ENCODE measurements at places on chromosomes 6 and 20.

DNA sequence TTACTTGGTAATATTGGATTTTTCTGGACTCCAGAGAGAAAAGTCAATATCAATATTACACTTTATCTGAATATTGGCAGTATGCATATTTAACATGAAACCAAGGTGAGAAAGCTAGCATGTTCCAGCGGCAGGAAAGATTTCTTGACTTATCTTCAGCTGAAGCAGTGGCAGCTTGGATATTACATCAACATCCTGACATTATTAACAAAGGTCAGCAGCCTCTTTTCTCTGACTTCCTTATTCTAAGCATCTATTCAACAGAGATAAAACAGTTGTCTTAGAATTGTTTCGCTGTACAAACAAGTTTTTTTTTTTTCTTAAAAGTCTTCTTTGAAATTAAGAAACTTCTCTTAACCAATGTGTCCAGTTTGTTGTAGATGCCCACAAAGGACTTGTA, 11.8 kb downstream of the DCBLD1 start:
- DNase-seq: no peak

DNA sequence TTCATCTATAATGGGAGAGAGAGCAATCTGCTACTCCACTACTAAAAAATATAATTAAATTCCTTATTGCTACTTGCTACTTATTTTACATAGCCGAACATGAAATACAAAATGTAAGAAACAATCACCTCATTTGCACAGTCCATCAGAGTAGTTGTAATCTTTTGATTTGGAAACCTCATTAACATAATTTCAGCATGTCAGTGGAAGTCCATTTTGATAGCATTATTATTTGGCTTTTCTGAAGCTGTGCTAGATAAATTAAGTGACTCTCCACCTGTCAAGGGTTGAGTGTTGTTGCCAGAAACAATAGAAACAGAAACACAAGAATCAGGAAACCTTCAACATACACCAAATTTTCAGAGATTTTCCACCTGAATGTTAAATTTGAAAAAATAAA, 250.0 kb downstream of the RFPL4B start:
- no peak for DNase-seq

DNA sequence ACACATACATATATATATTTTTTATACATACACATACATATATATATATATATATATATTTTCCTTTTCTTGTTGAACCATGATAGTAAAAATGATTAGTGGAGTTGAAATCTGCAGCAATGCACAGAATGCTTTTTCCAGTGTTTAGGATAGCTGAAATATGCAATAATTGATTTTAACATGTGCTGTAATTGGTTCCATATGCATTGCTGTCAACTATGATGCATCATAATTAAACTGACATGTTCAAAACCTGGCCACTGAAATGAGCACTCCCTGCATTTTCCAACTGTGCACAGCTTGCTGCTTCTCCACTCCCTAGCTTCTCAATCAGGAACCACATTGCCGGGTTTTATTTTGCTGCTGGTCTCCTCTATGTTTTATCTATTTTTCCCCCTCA, 358.3 kb downstream of the PAX1 start:
- DNase-seq: no peak

DNA sequence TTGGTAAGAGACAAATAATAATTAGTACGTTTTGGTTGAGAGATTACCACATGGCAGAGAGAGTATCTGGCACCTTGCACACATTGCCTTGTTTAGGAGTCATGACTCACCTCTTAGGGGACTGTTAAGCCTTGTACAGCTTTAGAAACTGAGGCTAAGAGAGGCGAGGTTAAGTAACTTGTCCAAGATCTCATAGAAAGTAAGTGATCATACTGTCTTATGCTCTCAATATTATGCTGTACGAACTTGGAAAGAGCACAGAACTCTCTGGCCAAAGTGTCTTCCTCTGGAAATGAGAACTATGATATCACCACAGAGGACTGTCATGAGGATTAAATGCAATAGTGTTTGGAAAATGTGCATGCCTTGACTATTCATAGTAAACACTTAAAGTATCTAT, 249.0 kb downstream of the UTRN start:
- DNase-seq: no peak

GRCh38 chr6:28978959-28979561, 26.1 kb downstream of the ZNF311 start:
- no peak for DNase-seq
